Cerebellar nuclear complex (tissue), 1 donor: ENCODE measurements at places on chromosomes 11 and 22.

- no peak for DNase-seq
These were observed 767 bp downstream of the SLC43A1 start for GRCh38 chr11:57514538-57515331.

GRCh38 chr11:65500387-65501185, 1.7 kb downstream of the MALAT1 start:
- DNase-seq = no peak

- DNase-seq = no peak
These were observed 187.0 kb downstream of the DSCAML1 start for GRCh38 chr11:117610045-117610444.

- DNase-seq = no peak
These were observed 66.3 kb upstream of the SYN3 start for GRCh38 chr22:33124471-33124870.

DNA sequence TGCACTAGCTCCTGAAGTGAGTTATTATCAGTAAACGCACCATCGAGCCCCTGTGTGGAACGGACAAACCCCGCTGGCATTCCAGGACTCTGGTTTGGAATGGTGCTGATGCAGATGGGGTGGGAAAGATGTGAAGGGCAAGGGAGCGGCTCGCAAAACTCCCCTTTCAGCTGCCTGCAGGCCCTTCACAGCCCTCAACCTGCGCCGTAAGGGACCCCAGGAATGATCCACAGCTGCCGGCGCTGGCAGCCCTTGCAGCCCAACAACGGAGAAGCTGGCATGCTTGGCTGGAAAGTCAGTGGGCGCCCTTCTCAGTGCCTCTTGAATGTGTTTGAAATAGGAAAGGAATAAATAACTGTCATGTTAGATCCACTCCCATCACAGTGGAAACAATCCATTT, 1445.5 kb downstream of the BRD1 start:
- no peak for DNase-seq

DNA sequence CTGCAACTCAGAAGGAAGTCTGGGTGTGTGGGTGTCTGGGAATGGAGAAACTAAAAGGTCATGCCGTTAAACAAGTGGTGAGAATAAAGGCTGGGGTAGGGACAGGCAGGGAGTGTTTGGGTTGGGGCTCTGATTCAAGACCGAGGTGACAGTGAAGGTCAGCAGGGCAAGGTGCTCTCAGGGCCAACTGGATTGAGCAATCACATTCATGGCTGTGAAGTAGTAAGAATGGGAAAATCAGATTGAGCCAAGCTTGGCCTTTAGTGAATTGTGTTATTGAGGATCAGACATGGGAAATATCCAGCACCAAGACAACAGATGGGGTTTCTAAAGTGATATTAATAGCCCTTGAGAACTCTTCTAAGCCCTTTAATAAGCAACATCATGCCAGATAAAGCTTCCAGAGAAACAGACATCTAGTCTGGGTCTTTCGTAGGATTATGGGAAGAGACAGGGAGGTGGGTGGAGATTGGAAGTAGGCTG, 24.3 kb downstream of the SCN3B start:
- no peak for DNase-seq

DNA sequence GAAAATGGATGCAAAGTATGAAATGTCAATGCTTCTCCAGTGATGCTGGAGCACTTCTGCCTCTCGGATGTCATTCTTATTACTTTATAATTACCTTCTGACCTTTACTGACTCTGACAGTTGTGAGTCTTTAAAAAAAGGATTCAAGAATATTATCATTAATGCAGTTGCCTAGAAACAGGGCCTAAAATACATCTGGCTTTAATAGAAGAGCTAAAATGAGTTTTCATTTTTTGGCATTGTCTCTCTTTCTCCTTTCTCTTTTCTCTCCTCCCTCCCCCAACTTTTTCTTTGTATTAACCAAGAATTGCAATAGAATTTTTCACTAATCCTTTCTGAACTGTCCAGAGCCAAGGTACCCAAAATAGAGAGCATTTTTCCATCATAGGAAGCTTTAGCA, 45.9 kb downstream of the FDX1 start:
- DNase-seq = no peak

DNA sequence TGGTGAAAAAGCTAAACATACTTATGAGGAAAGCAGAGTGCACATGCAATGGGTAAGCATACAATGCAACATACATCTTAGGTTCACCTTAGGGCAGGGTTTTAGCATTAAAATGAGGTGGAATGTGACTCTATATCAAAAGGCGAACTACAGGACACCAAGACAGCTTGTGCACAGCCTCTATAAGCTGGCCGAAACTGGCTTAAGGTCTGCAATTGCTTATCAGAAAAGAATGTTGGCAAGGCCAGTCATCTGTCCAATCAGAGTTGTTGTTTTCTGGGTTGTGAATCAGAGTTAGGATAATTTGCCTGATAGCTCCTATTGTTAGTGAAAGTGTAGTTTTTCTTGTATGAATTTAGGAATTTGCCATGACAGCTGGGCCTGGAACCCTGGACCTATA, 76.5 kb downstream of the LRRC4C start:
- no peak for DNase-seq

GRCh38 chr22:28909375-28909774, 26.0 kb downstream of the ZNRF3 start:
- DNase-seq = no peak

DNA sequence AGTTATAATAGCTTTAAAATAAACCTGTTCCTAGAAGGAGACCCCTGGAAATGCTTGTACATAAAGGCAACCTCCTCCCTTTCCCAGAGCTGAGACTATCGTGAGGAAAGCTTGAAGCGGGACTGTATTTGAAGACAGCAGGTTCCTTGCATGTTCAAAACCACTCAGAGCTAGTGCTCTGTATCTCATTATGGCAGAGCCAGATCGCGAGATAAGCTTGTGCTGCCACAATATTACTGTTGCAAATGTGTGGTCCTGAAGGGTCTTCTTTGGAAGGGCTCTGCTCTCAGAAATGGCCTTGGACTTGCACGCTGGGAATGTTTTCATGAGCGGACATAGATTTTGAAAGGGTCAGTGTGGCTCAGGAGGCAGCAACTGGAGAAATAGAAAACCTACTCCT, 168.2 kb downstream of the KIRREL3 start:
- DNase-seq = no peak

DNA sequence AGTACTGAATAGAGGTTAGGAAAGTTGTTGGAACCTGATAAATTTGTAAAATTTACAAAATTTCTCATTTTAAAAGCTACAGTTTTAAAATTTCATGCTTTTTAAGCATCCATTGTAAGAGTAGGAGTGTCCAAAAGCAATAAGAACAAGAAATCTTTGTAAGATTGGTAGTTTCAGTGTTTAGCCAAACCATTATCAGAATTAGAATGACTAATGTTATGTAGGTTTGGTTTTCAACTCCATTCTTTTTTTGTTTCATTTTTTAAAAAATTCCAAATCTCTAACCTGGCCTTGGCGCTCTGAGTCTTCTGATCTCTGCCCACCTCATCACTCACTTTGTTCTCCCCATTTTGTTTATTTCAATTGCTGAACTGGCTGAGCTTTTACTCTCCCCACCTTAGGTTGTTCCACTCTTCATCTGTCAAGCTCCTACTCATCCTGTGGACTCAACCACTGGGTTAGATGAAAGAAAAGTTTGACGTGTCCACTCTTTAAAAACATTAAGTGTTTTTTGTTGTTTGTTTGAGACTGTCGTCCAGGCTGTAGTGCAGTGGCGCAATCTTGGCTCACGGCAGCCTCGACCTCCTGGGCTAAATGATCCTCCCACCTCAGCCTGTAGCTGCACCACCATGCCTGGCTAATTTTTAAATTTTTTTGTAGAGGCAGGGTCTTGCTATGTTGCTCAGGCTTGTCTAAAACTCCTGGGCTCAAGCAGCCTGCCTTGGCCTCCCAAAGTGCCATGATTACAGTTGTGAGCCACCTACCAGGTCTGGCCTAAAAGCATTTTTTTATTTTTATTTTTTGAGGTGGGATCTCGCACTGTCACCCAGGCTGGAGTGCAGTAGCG, 14.0 kb downstream of the EP300 start:
- DNase-seq = no peak

- DNase-seq = no peak
These were observed 2.9 kb upstream of the MRGPRG start for GRCh38 chr11:3221408-3222002.

- DNase-seq = no peak
These were observed 434 bp downstream of the BANF1 start for GRCh38 chr11:66002648-66003225.

- DNase-seq = no peak
These were observed 22.0 kb upstream of the CTSC start for GRCh38 chr11:88359541-88359940.

DNA sequence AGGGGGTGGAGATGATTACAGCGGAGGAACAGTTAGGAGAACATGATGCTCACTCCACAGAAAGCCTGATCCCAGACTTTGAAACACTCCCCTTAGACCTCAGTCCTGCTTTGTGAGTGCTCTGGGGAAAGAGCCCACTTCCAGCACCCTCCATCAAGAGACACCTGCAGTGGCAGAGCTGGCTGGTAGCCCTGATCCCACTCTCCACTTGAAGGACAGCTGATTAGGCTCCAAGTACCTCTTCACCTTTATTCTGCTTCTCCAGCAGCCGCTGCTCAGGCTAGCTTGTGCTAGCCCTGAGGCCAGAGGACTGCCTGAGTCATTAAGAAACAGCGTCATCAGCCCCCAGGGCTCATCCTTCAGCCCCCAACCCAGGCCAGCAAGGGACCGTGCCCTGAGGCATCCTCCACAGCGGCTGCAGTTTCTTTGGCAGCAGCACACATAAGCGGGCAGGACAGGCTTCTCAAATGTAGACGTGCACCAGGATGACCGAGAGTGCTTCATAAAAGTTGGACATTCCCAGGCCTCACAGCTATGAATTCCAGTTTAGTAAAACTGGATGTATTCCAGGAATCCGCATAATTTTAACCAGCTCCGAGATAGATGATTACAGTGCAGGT, 146.0 kb upstream of the TBCEL start:
- no peak for DNase-seq

GRCh38 chr11:29293825-29294224, 723.0 kb downstream of the KCNA4 start:
- DNase-seq = no peak

GRCh38 chr11:73661035-73661628, 14.8 kb downstream of the PLEKHB1 start:
- no peak for DNase-seq

DNA sequence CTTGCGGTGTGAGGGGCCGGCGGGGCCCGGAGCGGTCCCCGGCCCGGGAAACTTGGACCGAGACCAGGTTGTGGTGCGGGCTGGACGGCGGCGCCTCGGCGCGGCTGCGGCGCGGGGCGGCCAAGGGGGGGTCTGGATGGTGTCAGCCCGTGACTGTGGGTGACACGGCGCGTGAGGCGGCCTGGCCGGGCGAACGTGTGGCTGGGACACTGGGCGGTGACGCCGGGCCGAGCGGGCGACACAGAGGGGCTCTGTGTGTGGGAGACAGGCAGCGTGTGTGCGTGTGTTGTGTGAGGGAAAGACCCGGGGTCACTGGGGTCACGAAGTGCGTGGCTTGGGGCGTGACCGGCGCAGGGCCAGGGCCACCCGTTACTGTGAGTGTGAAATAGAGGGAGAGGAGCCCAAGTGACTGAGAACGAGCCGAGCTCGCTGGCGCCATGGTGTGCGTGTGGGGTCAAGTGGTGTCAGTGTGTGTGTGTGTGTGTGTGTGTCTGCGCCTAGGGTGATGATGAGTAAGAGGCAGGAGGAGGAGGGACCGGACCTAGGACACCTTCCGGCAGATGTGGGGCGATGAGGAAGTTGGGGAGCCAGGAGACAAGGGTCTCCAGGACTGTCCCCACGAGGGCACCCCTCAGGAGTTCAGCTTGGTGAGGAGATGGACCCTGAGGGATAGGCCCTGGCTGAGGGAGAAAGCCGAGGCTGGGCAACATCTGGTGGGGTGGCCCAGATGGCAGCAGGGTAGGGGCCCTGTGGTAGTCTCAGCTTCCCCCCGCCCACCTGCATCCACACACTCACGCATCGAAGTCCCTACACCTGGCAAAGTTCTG, 817 bp downstream of the RELT start:
- no peak for DNase-seq

DNA sequence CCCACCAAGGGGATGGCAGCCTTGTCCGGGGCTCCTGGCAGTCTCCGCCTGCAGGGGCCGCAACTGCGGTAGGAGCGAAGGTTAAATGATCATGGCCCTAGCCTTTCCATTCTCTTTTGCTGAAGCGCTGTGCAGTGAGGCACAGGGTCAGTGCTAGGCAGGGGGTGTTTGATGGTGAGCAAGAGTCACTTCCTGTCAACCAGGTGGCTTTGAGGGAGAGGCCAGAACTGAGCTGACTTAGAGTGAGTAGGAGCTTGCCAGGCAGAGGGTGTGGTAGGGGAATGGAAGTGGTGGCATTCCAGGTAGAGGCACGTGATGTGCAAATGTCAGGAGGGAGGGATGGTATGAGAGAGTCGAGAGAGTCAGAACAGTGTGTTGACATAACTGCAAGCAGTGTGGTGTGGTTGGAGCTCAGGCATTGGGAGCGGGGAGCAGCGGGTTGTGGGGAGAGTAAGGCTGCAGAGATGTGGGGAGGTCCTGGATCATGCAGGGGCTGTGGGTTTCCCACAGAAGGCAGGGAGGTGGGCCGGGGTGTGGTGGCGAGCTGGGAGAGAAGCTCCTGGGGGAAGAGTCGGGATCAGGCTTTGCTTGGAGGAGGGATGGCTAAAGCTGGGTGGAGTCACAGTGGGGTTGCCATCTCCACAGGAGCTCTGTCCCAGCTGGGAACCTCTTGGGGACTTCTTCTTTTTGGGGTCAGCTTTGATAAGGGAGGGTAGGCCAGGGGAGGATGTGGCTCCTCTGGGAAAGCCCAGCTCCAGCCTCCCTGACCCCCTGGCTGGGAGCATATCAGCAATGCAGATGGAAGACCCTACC, 33.3 kb downstream of the AMPD3 start:
- no peak for DNase-seq

- peak; percentile 16 for DNase-seq
These were observed 12.4 kb upstream of the DSCAML1 start for GRCh38 chr11:117809236-117810055.

- no peak for DNase-seq
These were observed 3.0 kb downstream of the PRSS23 start for GRCh38 chr11:86803136-86804045.

DNA sequence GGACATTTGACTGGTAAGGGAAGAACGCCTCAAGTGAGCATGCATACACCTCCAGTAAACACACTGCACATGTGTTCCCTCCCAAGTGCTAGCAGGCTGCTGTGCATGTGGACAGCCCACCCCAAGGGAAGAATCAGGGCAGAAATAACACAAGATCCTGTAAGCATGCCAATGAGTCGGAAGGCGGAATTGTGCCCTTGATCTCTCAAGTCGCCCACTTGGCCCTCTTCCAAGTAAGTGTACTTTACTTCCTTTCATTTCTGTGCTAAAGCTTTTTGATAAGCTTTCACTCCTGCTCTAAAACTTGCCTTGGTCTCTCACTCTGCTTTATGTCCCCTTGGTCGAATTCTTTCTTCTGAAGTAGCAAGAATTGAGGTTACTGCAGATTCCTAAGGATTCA, 139.6 kb downstream of the TRPC6 start:
- DNase-seq = no peak
